Panc1 (cell line): ENCODE measurements at places on chromosomes 16 and 17.

DNA sequence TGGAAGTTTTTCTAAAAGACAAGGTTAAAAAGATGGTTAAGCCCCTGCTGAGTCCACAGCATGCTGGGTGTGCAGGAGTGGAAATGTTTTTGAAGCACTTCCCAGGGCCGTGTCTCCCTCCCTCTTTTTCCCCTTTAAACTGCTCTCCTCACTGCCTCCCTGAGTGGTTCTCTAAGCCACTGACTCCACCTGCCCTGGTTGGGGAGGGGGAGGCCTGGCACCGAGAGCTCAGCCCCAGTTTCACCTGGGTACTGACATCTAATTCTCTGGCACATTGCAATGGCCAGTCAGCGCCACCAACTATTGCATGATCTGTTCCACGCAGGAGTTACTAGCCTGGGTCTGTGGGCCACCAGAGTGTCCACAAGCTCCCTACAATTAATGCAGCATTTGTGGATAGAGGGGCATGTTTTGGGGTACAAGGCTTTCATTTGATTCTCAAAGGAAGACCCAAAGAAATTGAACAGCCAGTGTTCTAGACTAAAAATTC lies 22.7 kb downstream of the MPP3 start:
- DNase-seq, result no peak

DNA sequence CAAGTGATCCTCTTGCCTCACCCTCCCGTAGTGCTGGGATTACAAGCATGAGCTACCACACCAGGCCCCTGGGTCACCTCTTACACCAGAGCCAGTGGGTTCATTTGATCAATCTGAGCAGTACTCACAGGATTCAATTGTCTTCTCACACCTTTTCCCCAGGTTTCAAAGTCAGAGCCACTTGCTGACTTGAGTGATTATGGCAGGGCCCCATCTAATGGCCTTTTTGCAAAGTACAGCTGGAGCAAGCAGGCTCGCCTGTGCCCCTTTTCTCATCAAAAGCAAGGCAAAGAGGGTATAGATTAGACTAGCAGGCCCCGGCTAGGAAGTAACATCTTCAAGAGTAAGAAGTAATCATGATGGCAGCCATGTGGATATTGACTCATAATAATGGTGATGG lies 114.8 kb upstream of the NOL11 start:
- peak; percentile 13 for DNase-seq

DNA sequence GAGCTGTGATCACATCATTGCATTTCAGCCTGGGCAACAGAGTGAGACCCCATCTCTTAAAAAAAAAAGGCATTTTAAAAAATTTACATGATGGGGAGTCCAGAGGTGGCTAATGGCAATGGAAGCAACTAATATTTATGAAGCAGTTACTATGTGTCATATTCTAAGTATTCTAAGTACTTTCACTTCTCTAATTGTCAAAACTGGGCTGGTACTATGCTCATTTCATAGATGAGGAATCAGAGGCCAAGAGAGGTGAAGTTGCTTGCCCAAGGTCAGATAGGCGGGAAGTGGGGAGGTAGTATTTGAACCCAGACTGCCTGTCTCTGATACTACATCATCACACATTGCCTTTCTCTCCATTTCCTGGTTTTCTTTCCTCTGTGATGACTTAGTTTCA lies 50.7 kb downstream of the SLC5A11 start:
- no peak for DNase-seq

DNA sequence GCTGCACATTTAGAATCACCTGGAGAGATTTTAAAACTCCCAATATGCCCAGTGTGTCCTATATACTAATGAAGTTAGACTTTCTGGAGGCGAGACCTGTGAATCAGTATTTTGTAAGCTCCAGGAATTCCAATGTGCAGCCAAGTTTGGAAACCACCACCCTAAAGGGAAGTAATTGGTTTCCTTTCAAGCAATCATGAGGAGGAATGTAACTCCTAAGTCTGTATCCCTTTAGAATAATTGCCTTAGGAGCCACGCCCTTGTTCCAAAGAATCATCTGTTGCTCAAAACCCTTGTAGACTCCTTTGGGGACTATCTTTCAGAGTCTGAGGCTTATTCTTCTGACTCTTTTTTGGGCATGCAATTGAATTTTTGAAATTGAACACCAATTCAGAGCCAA lies 84.4 kb downstream of the DNAH9 start:
- no peak for DNase-seq

DNA sequence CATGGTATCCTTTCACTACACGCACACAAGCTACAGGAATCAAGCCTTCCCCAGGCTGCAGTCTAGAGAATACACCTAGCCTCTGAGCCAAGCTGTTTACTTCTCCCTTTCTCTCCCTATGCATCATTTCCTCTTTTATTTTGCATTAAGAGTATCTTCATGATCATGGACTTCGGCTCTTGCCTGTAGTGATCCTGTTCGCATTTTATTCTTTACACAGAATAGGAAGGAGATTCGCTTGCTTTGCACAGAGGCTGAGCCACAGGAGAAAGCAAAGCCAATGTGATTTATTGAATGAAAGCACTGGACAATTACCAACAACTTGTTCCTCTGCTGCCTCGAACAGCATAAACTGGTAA lies 172.7 kb downstream of the ANKFN1 start:
- DNase-seq, result no peak

- no peak for DNase-seq
Observed at GRCh38 chr16:19288872-19289799, 3.6 kb downstream of the CLEC19A start.

GRCh38 chr17:1616101-1616500 lies 12.5 kb downstream of the SLC43A2 start:
- DNase-seq, result no peak

DNA sequence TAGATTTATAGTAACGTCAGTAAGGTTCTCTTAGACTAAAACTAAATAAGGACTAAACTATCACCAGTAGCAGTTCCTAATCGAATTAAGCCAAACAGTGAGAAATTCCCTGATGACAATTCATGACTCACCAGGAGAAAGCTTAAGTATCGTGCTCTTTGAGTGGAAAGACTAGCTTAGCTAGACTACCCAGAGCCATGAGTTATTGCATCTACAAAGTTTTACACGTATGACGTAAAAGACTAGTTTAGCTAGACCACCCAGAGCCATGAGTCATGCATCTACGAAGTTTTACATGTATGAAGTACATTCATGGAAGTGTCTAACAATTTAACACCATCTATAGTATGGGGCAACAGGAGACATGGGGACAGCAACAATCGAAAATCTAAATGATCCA lies 36.6 kb downstream of the UBE2G1 start:
- peak; percentile 69 for DNase-seq

- no peak for DNase-seq
Observed at GRCh38 chr16:50453446-50453845, 84.7 kb upstream of the BRD7 start.

DNA sequence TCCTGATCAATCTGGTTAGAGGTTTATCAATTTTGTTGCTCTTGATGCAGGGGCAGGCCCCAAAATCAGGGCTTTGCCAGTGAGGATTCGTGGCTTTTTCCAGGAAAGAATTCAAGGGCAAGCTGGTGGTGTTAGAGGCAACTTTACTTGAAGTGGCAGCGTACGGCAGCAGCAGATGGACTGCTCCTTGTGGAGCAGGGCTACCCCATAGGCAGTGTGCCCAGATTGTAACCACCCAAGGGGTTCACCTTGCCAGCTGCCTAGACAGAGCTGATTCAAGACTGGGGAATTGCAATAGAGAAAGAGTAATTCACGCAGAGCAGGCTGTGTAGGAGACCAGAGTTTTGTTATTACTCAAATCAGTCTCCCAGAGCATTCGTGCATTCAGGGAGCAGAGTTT lies 16.7 kb downstream of the DRC7 start:
- DNase-seq, result no peak

DNA sequence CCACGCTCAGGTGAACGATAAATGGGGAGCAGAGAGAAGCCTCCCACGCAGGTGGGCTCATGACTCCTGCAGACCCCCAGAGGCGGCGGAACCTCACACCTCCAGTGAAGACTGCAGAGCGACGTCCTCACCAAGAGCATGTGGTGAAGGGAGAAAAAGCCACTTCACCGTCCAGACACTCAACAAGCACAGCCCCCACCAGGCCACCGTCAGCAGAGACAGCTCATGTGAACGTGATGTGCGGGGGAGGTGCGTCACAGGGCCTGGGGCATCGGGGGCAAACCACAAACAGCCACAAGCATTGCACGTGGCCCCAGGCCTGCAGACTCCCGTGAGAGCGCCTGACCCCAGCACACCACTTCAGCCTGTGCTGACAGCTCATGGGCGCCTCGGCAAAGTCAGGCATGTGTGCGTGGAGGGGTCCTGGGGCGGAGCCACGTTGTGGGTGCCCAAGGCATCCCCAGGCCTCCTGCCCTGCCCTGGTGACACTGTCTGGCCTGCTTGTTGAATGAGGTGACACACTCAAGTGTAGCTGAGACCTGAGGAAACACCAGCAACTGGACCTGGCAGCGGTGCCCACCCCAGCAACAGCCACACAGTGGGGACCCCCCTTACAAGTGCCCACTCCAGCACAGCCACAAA lies 19.0 kb downstream of the LMF1 start:
- DNase-seq, result no peak

GRCh38 chr16:4868026-4868425 lies 20.7 kb downstream of the UBN1 start:
- DNase-seq, result no peak

- DNase-seq, result no peak
Observed at GRCh38 chr17:72423286-72423589, 302.4 kb downstream of the SOX9 start.

DNA sequence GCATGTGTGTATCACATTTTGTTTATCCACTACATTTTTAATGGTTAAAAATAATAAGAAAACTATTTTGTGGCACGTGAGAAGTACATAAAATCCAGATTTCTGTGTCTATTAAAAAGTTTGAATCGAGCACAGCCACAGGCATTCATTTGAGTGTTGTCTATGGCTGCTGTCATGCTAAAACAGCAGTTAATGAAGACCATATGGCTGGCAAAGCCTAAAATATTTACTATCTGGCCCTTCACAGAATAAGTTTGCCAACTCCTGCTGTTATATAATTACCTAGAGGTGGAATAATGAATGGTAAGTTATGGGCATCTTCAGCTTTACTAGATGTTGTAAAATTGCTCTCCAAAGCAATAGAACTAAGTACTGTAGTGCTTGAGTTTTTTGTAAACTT lies 30.5 kb downstream of the TMEM98 start:
- DNase-seq, result no peak

- DNase-seq, result no peak
Observed at GRCh38 chr17:5283571-5284315, 1.7 kb downstream of the RABEP1 start.

DNA sequence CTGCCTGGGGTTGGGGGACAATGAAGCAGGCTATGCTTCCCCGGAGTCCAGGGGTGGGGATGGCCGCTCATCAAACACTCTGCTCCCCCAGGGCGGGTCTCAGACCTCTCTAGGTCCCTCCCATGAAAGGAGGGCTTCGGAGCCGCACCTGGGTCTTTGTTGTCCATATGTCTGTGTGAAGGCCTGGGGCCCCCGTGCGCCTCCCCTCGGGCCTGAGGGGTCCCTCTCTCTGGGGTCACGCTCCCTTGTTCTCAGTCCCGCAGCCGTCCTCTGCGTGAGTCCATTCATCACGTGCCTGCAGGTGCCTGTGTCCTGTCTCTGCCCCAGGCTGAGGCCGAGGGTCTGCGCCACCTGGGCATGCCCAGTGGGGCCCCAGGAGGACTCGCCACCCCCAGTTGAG lies 15.6 kb downstream of the BAHCC1 start:
- no peak for DNase-seq

- DNase-seq, result no peak
Observed at GRCh38 chr17:8016632-8017424, 14.4 kb downstream of the GUCY2D start.

DNA sequence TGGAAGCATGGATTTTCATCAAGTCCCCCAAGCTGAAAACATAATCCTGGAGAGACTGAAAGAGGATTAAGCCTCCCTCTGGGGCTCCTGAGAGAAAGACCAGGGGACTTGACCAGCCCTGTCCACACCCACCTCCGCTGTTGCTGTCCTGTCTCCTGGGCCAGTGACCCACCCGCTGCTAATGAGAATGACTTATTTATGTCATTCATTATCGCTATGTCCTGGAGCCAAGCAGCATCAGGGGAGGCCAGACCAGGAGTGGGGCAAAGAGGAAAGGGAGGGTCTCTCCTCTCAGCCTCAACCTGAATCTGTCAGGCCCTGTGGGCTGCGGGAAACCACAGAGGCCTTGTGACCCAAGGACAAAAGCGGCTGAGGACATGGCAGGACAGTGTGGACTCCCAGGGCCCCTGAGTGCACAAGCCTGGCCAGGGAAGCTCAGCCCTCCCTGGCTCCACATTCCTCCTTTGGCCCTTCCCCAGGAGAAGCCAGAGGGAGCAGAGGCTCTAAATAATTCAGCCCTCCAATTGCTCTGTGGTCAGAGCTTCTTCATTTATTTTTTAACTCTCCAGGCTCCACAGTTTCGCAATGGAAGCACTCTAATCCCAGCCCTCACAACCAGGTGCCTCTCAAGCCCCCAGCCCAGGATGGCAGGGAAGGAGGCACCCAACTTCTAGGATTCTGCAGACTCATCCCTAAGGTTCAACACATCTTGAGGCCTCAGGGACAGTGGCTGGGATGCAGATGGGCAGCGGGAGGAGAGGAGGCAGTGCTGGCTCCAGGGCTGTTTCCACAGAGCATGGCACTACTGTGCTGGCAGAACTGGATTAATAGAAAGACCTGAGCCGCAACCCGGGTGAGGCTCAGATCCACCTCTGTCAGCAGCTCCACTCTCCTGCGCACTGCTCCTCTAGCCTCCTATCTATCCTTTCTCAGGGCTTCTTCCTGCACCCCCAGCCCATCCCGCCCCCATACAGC lies 19.1 kb downstream of the CUEDC1 start:
- no peak for DNase-seq

- no peak for DNase-seq
Observed at GRCh38 chr17:57833179-57833939, 16.5 kb downstream of the MRPS23 start.

GRCh38 chr17:30600830-30601494 lies 123.8 kb downstream of the GOSR1 start:
- DNase-seq, result no peak

- no peak for DNase-seq
Observed at GRCh38 chr16:65122724-65123395, 997 bp upstream of the CDH11 start.

DNA sequence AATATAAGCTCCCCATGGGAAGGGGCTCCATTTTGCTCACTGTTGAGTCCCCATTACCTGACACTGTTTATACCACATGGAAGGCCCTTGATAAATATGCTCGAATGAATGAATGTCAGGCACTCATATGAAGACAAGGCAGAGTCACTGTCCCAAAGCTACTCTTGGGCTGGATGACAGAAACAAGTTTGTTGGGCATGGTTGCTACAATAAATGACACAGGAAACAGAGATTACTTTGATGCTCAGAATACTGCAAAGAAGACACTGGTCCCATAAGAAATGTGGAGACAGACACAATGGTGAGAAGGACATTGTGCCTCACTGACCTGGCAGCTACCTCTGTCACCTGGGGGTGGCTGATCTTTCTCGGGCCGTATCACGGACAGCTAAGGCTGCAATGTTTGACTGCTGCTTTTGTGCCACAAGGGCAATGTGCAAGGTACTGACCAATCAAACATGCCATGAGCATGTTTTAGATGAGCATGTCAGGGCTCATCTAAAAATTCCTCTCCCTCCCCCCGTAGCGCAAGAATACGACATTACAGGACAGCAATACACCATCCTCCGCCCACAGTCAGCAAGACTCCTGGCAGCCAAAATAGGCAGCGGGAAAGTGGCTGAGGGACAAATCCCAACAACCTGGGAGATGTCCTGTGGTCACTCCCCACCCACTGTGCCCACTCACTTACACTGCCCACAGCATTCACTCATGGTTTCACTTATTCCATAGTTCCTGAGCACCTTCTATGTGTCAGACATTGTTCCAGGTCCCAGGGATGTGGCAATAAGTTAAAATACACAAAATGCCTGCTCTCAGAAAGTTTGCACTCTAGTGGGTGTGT lies 5.0 kb downstream of the PIK3R6 start:
- no peak for DNase-seq
